ENCODE measurements at places on chromosomes 2 and 18.

GRCh38 chr2:101617796-101618195, 79.7 kb upstream of the MAP4K4 start:
- DNase-seq: peak; percentile 75

- no peak for DNase-seq
Measured at GRCh38 chr2:241803387-241804325, 5.3 kb upstream of the NEU4 start.

DNA sequence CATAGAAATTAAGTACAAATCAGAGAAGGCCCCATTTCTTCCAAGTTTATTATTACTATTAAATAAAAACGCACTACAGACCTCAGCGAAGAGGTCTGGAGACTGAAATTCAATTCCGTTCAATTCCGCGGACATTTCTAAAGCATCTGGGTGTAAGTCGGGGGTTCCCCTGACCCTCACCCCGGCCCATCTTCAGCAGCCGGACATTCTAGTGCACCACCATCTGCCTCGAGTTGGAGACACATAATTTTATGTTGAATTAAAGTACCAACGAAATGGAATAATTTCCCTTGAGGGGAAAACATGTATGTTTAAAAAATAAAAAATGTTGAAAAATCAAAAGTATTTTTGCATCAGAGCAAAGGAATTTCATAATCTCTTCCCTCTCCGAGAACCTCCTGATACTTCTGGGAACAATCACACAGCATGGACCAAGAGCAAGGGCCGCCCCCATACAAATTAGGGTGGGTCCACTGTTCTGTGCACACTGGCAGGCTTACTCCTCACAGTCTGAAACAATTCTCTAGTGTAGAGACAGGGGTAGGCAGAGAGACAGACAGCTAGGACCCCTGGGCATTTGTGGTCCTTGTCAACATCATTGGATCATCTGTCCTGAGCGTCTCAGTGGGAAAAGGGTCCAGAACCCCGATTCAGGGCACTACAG, 29.3 kb downstream of the MBP start:
- no peak for DNase-seq

DNA sequence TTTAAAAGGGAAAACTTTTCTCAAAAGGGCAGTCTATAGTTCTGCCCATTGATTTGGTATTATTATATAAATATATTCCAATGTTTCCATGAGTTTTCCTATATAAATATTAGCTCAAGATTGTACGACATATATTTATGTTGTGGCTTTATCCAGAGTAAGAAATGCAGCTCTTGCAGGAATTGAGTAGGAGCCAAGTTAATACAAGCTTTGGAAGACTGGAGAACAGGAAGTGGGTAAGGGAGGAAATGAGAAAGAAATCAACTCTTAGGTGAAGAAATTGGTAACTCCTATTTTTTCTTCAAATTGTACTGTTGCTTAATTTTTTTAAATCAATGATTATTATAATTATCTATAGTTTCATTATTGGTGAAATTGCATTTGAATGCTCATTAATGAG, 105.4 kb upstream of the FAM117B start:
- DNase-seq: no peak

- DNase-seq: no peak
Measured at GRCh38 chr2:74708883-74709282, 54.8 kb downstream of the SEMA4F start.

DNA sequence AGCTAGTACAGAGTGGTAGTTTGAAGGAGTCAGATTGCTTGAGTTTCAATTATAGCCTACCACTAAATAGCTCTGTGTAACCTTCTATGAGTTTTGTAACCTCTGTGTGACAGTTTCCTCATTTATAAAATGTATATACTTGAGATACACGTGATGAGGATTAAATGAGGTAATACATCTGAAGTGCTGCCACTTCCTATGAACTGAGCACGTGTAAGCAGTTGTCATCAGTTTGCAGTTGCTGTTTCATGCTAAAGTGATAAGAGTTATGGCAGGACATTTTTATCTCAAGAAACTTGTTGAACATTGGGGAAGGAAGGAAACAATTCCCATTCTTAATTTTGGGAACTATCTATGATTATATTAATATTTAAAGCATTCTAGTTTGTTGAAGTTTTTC, 38.5 kb downstream of the CARF start:
- DNase-seq: no peak

DNA sequence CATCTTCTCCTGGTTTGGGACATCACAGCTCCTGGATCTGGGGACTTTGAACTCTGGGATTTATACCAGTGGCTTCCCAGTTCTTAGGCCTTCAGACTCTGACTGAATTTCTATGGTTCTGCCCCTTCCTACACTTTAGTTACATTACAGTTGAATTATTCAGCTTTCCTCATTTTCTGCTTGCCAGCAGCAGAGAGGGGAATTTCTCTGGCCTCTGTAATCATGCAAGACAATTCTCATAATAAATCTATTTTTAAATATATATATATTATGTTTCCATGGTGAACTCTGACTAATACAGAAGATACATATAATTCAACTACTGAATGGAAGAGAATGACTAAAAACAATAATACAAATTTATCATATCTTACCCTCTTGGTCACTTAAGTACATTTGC, 1478.6 kb upstream of the ACVR2A start:
- DNase-seq: no peak

DNA sequence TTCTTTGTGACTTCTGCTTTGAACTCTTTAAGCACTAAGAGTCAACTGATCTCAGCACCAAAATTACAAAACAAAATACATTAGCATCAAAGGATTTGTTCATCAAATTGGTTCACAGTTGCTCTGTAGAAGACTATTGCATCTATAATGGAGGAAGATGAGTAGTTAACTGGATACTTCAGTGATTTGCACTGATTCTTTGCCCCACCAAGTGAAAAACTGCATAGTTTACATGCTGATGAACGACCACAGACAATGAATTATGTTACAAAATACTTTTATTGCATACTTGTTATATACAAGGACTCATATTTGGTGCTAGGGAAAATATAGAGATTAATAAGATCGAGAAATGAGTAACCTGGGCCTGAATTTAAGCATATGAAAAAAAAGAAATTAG, 107.2 kb downstream of the SCG2 start:
- DNase-seq: no peak

- DNase-seq: no peak
Measured at GRCh38 chr2:37414470-37414949, 70.1 kb downstream of the QPCT start.

DNA sequence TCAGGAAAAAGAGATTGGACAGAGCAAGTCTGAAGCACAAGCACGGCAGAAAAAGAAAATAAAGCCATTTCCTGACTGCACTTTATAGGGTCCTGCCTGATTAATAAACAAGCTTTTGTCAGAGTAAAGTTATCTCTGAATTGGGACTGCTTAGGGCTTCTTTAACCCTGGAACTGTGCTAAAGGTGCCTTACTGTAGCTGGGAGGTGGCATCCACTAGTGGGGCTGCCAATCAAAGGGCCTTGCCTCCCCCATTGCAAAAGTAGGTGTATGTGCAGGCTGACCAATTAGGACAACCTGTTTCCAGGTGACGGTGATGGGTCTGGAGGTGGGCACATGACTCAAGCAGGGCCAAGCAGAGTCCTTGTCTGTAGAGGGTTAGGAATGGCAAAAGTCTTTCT, 57.4 kb upstream of the RAPH1 start:
- no peak for DNase-seq

GRCh38 chr18:45111502-45111848, 430.8 kb downstream of the SETBP1 start:
- no peak for DNase-seq

DNA sequence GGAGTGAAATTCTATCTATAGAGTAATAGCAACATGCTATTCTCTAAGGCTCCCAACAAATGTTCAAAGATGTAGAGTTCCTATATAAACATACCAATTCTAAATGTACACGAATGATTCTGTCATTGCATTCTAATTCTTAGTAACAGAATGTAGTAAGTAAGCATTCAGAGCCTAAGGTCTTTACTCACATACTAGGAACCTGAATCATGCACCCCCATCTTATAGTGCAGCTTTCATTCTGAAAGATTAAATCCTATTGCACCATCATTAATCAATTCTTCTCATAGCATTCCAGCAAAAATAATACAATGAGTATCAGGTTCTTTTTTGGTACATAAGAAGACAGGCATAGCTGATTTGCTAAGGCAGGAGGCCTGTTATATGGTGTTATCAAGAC, 230.0 kb downstream of the NCKAP5 start:
- no peak for DNase-seq

DNA sequence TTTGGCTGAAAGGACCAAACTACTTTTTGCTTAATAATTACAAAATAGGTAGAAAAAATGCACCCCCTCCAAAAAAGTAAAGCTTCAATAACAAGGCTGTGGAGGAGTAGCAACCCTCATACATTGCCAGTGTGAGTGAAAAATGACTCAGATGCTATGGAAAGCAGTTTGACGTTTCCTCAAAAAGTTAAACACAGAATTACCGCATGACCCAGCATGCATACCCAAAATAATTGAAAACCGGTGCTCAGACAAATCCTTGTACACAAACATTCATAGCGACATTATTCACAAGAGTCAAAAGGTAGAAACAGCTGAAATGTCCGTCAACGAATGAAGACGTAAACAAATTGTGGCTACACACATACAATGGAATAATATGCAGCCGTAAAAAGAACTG, 38.8 kb upstream of the DAPL1 start:
- no peak for DNase-seq

DNA sequence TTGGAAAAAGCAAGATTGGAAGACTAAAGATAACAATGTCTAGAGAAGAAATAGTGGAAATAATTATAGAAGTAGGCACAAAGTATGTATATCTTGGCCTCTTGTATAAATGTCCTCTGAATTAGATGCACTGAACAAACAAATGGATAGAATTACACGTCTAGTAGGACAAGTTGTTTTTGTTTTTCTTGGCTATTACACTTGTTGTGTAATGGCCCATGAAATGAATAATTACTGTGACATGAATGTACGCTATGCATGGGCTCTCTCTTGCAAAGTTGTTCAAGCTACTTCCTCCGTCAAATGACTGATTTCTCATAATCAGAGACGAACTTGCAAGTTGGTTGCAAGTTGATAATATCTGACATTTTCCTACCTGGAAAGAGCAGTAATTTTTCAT, 126.2 kb downstream of the PDE1A start:
- peak; percentile 9 for DNase-seq

- no peak for DNase-seq
Measured at GRCh38 chr2:138267161-138267901, 234.2 kb upstream of the SPOPL start.

DNA sequence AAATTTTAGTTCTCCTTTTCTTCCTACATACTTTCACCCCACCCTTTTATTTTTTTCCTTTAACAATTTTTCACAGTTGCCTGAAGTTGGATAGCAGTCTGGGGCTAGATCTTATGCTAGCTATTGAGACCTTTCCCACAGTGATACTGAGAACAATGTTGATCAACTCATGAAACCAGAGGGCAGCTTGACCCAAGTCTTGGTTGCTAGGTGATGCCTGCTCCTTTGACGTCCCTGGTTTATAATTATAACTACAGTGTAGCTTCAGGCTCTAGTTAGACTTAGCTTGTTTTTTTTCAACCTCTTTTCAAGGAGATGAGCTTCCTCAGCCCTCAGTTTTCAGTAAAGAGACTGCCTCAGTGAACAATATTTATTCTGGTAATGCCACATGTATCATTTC, 648.5 kb downstream of the IRS1 start:
- DNase-seq: no peak

DNA sequence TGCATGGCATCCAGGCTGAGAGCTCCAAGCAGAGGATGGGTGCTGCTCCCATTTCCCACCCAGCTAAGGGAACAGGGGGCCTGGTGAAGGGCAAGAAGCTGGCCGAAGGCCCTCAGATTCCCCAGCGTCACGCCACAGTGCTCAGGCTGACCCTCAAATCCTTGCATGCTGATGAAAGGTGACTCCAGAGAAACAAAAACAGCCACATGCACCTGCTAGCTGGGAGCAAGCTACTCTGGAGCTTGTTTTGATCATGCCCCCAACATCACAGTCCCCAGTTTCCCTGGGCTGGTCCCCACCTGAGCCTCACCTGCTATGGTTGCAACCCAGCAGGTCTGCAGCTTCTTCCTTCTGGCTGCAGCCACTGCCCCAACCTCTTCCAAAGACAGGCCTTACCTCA, 13.3 kb downstream of the RAB11FIP5 start:
- DNase-seq: no peak

DNA sequence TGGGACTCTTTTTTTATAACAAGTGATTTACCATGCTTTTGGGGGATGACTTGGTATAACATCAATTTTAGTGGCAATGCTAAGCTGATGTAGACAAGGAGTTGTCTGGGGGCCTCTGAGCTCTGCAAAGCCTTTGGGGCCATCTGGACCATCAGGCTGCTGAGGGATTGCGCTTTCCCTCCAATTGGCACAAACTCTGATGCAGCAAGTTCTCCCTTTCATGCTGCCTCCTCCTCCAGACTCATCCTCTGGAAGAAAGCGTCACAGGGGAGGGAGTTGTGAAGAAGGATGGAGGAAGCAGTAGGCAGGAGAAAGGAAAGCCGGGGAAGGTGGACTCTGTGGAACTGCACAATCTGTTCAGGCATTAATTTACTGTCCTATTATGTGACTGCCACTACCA, 10.2 kb upstream of the FAP start:
- no peak for DNase-seq

- no peak for DNase-seq
Measured at GRCh38 chr2:29495068-29495467, 379.9 kb downstream of the CLIP4 start.

DNA sequence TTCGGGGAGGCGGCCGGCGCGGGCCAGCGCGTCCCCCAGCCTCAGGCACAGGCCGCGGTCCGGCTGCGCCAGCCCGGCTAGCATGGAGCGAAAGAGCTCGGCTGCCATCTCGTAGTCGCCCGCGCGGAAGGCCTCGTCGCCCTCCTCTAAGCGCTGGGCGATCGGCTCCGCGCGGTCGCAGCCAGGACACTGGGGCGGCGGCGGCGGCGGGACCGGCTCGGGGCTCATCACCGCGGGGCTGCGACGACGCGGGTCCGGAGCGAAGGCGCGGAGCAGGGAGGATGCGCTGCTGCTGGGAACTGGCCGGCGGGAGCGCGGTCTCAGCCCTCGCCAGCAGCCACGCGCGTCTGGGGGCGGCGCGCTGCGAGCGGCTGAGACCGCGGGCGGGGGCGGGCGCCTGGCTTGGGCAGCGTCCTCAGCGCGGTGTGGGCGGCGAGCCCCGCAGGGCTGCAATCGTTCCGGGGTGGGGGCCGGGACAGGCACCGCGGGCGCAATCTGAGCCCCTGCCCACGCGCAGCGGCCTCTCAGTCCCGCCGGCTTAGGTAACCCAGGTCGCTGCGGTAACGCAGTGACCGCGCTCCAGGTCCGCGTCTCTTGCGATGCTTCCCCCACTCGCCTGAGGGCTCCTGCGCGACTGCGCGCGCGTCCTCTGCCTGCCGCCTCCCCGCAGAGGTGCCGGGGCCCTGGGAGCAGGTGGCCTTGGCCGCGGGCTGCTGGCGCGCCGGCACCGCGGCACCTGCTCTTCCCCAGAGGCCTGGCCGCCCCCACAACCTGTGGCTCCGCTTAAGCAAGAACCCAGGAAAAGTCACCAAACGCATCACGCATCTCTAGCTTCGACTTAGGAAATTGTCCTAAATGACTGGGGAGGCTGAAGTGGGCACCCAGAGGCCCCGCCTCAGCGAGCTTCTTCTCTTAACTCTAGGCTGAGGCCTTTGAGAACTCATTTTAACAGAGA, at the start of gene LONRF2:
Gene LONRF2 (minus strand): TSS at position 636 of the 955 bp plus-strand sequence. CDS start 408 bp downstream, at position 228.
- no peak for DNase-seq

- no peak for DNase-seq
Measured at GRCh38 chr2:236112466-236112865, 55.7 kb downstream of the GBX2 start.

GRCh38 chr18:54169431-54170403, 54.8 kb downstream of the MBD2 start:
- no peak for DNase-seq

- DNase-seq: no peak
Measured at GRCh38 chr2:107303964-107304363, 418.0 kb upstream of the ST6GAL2 start.

- no peak for DNase-seq
Measured at GRCh38 chr2:109376115-109376514, 237.7 kb downstream of the SEPTIN10 start.

Measured in SJCRH30 (cell line).